M059J (cell line): ENCODE measurements at places on chromosomes 4 and X.

GRCh38 chr4:145933134-145933533 is 5.5 kb downstream of the ZNF827 start:
- DNase-seq = peak; percentile 18

DNA sequence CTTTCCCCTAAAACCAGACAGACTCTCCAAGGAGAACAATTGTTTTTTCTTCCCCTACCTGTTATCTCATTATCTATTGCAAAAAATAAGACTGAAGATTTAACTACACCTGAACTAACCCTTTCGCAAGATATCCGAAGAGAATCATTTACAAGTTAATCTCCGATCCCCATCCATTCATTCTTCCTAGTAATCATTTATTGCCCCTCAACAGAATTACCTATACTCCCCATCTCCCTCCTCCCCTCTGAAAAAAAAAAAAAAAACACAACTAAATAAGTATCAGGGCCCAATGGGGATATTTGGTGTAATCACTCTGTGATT is 28.9 kb upstream of the AP1S2 start:
- no peak for DNase-seq

DNA sequence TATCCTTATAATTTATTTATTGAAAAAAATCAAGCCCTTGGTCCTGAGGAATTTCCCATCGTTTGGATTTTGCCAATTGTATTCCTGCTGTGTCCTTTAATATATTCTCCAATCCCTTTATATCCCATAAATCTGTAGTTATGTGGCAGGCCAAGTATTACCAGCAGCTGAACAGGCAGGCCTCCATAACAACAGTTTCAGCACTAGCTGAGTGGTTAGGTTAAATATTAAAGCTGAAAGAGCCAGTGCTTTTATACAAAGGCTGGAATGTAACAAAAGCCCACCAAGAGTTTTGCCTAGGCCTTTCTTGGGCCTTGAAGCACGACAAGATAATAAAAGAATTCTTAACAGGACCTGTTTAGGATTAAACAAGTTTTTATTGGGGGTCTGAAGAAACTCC is 366.6 kb upstream of the GALNT7 start:
- DNase-seq = no peak

- DNase-seq = no peak
Observed at GRCh38 chr4:38873290-38873944, 5.8 kb downstream of the FAM114A1 start.

DNA sequence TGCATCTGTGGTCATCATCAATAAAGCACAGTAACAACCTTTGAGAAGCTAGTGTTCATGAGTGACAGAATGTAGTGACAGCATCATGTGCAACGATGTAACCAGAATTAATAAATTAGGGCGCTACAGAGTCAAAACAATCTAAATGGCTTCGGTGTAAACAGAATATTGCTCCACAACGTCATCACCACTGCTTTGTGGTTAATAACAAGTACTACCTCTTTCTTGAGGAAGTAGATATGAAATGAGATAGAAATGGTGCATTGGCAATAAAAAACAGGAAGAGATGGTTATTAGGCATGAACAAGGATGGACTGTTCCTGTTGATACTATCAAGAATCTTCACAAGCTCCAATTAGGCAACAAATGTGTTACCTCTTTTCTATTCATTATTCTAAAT is 8.7 kb upstream of the PDHA2 start:
- no peak for DNase-seq

DNA sequence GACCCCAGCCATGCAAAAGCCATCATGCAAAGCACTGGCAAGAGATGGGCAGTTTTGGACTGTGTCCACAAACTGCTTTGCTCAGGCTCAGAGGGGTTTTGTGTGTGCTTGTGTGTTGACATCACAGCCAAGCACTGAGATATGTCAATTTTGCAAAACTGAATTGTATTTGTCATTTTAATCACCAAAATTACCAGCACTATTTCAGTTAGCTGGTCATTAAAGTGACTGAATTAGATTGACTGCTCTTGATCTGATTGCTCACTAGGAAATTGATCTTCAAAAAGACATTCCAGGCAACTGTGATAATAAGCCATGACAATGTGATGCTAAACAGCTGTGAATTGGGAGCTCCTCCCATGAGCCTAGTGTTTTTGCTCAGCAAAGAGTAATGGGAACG is 337.3 kb upstream of the GNPDA2 start:
- DNase-seq = no peak

GRCh38 chr4:5284517-5284916 is 233.2 kb downstream of the STK32B start:
- no peak for DNase-seq

DNA sequence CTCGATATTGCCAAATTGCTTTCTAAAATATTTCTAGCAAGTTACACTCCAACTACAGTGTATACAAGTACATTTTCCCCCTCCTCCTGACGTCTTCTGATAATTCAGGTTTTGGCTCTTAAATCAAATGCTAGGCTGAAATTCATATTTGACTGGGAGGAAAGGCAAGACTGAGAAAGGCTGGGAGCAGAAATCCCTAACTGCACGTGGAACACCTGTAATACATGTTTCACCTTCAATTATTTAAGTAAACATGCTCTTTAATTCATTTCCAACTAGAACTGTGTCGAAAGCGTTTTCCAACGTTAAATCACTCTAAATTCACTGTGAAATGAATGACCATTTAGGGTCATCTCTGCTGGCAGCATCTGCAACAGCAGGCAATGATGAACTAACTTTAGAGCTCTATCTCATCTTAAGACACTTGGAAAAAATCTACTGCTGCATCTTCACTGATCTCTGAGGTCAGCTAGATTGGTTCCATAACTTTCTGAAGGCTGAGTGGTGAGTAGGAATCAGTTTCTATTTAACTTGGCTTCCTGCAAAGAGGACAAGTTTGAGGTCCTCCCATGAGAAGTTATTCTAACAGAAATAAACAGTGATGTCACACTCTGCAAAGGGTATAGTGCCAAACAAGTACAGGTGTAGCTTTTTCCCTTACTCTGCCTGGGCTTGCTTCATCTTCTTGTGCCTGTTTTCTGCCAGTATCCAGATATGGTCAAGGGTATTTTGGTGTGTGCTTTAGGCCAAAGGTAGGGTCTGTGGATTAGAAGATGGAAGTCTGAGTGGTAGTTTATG is 144.3 kb upstream of the PAK3 start:
- DNase-seq = no peak

GRCh38 chr4:1868293-1868692 is 2.9 kb upstream of the NSD2 start:
- DNase-seq = no peak

- DNase-seq = peak; percentile 56
Observed at GRCh38 chr4:5572114-5572513, 136.2 kb downstream of the EVC2 start.

DNA sequence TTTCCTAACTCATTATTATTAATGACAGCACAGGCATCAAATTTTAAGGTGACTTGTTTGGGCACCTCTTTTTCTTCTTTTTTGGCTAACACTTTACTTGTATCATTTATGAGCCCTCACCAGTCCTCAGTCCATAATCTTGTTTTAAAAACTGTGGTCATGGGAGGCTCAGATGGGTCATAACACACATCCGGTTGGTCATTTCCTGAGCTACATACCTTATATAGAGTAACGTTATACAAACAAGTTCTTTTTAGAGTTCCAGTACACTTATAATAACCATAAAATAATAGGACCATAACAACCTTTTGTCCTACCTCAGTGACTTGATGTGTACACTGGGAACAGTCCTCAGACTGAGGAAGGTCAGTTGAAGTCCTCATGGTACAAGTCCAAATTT is 21.1 kb upstream of the PLS3 start:
- DNase-seq = no peak

- DNase-seq = no peak
Observed at GRCh38 chr4:33133723-33134122, 2413.6 kb downstream of the PCDH7 start.

GRCh38 chr4:24589448-24589847 is 5.1 kb upstream of the DHX15 start:
- no peak for DNase-seq

DNA sequence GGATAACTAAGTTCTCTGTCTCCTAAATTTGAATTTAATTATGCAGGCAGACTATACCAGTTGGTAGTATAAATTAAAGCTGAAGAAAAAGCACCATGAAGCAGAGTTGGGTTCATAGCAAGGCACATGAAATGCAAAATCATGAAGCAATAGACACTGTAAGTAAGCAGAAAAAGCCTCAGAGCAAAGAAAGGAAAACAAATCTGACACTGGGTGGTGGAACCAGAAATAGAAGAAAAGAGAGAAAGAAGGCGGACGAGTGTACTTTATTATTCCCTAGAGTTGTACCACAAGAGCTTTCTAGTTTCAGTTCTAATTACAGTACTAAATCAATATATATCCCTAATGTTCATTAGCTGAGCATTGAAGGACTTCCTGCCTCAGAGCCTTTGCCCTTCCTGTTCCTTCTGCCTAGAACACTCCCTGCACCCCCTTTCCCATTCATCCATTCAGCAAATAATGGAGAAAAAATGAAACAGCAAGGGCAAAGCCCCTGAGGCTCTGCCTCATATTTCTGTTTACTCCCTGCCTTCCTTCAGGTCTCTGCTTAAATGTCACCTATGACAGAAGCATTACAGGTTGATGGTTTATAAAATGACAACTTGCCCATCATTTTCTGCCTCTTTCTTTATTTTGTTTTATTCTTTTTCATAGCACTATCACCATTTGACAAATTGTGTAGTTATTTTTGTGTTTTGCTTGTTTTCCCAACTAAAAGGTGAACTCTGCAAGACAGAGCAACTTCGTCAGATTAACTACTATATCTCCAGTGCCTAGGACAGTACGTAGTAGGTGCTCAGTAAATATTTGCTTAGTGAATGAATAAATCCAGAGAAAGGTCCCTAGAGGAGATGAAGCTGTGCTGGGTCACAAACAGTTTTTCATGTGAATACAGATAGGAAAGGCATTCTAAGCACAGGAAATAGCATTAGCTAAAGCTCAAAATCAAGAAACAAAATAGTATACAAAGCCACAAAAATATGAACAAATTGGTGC is 154.0 kb upstream of the RASGEF1B start:
- no peak for DNase-seq

DNA sequence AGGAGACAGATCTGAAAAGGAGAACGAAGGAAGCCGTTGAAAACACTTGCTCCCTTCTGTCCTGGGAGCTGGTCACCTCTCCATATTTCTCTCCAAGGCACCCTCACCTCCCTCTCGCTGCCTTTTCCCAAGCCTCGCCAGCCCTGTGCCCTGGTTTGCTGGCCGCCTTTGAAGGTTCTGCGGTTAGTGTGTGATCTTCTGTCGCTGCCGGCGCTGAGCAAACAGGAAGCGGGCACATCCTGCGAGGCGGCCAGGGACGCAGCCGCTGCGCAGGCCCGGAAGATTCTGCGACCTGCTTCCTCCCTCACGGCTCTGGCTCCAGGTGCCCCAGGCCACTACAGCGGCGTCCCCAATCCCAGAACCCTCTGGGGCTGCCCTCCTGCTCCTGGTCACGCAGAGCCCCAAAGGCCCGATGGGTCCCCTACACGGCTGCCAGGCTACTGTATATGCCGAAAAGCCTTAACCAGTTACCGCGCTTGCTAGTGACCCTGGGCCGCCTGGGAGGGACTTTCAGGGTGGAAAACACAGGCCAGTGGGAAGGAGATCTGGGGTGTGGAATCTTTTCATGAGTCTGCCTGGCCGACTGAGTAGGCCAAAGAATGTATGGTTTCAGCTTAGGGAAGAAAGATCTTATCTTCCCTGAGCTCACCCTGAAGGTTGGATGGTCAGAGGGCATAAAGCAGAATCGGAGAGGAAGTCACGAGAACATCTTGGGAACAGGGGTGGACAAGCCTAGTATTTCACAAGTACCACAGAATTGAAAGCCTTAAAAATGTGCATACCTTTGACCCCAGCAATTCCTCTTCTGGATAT is 2.3 kb upstream of the SASH3 start:
- no peak for DNase-seq

DNA sequence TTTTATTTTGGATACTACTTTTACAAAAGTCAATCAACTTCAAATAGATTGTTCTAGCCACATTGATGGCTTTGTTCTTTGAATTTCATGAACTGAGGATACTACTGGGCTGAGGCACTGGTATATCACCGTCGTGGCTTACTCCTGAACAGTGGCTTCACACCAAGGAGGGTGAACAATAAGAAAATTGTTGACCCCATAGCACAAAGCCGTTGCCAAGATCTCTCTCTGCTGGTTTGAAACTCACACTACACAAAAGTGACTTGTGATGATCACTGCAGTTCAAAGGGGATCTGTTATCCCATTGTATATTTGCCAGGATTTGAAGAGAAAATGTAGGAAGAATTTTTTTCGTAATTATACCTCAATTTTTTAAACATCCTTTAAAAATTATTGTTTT is 119.6 kb downstream of the PDLIM5 start:
- no peak for DNase-seq

DNA sequence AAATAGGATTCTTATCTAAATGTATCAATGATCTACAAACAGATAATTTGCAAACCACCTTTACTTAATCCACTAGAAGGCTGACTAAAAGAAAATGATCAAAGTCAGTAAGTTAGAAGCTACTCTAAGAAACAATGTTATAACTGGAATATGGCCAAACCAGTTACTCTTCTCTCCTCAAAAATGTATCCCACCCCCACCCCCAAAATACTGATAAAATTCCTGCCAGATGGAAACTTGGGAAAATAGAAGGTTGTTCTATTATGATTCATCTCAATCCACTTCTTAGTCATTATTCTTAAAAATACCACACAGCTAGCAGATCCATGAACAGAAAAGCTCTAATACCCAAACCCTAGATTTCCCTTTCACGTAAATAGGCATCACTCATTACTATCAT is 206.4 kb downstream of the KLHL13 start:
- no peak for DNase-seq

DNA sequence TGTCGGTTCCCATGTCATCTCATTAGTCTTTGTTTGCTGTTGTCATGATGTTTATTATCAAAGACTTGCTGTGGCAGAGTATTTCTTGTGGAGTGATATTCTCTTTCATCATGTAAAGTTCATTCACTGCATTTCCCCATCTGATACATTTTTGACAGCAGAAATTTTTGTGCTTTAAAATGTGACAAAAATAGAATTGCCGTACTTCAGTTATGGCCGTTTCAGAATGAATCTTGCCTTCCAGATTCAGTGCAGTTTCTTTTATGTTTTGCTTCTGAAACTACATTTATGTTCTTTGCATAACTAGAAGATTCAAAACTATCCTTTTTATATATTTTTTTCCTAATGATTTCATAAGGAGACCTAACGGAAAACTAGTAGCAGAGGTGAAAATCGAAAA is 10.0 kb downstream of the CSTF2 start:
- no peak for DNase-seq
